ENCODE measurements at places on chromosomes 12 and 14.
A peak's percentile ranks its signal among the peaks of the same experiment; 100 is the strongest.

- DNase-seq: no peak
Measured at GRCh38 chr14:77100961-77101360, 2.9 kb downstream of the CIPC start.

GRCh38 chr14:69260861-69261564, 1.1 kb downstream of the GALNT16 start:
- peak; percentile 12 for DNase-seq

GRCh38 chr12:52669426-52669825, 10.8 kb downstream of the KRT1 start:
- no peak for DNase-seq

DNA sequence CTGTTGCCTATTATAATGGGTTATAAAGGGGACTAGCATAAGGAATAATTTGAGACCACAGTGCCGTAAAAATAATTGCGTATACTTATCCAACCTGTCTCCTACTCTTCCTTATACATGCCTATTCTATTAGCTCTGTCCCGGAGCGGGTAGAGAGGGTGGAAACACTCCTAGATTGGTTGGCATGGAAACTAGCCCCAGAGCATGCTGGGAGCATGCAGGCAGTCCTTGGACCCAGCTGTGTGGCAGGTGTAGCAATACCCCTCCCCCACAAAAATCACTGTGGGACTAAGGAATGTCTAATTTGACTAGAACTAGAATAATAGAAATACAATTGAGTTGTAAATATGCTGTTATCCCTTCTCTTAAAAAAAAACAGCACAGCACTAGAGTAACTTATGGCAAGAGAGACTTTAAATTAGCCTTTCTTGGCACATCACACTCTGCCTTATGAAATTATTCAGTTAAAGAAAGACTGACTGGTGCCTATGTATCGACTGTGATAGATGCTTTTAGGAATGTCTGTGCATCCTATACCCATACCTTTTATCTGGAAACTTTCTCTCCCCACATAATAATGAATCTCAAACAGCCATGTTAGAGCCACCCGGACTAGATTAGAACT, 244.0 kb upstream of the DAAM1 start:
- no peak for DNase-seq

- DNase-seq: no peak
Measured at GRCh38 chr14:103960457-103961055, 18.2 kb upstream of the RD3L start.

DNA sequence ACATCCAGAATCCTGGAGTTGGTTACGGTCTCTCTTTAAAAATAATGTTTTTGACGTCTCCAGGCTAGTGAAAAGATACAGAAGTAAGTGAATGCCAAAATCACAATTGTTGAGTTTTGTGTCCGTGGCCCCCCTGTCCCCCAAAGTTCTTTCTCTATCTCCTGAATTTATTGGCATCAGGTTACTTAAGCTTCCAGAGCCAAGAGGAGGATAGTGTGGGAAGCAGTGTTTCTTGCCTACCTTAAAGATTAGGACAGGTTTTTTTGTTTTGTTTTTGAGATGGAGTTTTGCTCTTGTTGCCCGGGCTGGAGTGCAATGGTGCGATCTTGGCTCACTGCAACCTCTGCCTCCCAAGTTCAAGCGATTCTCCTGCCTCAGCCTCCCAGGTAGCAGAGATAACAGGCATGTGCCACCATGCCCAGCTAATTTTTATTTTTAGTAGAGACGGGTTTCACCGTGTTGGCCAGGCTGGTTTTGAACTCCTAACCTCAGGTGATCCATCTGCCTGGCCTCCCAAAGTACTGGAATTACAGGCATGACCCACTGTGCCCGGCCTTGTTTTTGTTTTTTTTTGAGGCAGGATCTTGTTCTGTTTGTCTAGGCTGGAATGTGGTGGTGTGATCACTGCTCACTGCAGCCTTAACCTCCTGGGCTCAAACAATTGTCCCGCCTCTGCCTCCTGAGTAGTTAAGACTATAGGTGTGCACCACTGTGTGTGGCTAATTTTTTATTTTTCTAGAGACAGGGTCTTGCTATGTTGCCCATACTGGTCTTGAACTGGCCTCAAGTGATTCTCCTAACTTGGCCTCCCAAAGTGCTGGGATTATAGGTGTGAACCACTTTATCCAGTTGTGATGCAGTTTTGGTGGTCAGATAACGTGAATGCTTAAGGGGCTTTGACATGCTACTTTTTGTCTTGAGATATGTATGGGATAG, 5.4 kb downstream of the SRSF5 start:
- DNase-seq: no peak

GRCh38 chr12:9699269-9699897, 29.9 kb downstream of the CLEC2D start:
- no peak for DNase-seq

DNA sequence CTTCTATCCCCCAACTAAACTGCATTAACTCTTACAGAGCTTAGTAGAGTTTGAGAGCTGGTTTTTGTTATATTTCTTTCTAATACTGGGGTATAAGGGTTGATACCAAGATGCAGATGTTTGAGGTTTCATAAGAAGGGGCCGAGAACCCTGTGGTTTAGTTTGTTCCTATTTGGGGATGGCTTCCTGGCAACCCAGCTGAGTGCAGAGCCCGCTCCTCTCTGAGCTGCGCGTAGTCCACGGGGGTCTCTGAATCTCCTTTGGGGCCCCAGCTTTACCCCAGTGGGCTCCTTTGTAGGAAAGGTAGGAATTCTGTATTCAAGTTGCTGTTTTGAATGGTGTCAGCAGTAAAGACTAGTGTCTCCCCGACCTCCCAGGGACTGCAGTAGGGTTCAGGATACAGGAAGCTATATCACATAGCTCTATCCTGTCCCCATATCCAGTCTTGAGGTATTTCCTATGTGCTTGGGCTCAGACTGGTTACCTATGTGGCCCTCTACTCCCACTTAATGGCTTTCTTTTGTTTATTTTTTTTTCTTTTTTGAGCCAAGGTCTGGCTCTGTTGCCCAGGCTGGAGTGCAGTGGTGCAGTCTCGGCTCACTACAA, 25.4 kb downstream of the PLXNC1 start:
- no peak for DNase-seq

DNA sequence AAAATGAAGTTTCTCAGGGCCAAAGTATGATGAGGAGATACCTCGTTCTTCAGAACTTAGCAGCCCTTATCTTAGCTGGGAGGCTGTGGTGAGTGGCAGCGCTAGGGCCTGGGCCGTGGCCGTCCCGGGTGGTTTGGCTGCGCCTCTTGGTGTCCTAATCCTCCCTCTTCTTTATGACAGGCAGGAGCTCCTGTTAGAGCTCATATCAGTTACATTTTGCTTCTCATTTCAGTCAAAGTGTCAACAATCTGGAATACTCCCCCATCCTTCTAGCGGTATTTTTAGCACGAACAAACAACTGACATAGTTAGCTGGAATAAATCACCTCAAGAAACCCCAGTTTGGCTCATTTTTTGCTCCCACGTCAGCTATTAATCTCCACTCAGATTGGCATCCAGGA, 188.8 kb downstream of the TTC7B start:
- DNase-seq: no peak

DNA sequence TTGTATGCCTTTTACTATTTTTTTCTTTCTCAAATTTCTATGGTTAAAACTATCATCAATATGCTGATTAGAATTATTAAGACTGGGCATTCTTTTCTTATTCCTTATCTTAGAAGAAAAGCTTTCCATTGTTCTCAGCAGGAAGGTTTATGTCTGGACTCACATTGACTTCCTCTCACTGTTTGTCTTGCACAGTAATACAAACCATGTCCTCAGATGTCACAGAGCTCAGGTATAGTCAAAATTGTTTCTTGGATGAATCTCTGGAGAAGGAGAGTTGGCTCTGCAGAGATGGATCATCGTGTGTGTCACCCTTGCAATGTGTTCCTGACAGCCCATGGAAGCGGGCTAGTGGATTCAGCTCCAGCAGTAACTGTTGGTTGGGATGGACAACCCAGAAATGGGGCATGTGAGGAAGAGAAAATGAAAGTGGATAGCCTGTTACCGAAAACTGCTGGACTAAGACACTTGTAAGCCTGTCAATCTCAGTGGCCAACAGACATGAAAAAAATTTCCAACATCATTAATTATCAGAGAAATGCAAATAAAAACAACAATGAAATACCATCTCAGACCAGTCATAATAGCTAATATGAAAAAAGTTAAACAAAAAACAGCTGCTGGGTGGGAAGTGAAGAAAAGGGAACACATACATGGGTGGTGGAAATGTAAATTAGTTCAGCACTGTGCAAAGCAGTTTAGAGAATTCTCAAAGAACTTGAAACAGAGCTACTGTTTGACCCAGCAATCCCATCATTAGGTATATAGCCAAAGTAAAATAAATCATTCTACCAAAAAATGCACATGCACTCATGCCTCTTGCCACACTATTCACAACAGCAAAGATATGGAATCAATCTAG, 967.8 kb downstream of the TMEM121 start:
- no peak for DNase-seq

DNA sequence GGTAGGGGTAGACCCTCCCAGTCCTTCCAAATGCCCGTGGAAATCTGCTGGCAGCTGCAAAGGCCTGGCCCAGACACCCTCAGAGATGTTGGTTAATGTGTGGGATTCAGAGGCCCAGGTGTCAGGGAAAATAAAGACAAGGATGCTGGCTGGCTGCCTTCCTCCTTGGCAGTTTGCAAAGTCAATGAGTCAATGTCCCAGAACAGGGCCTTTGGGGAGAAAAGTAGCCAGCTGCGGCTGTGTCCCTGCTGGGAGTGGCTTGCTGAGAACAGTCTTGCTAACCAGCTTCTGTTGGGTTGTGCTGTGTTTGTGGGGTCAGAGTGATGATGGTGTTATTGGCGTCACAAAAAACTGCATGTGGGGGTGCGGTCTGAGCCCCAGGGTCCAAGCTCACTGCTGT, 29.2 kb downstream of the GLRX5 start:
- no peak for DNase-seq

DNA sequence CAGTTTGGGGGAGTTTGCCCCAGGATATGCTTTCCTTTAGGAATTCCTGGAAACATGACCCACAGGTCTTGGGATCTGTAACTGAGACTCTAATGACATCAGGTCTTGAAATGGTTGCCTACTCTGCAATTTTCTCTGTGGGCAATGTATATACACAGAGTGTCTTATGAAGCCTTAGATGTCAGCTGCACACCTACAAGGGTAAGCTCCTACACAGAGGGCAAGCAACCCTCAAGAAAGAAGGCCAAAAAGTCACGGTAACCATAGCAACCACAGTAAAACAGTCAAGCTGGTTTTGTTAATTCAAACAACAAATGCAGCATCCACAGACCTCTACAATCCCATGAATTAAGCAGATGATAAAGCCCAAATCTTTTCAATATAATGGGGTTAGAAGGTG, 293.0 kb downstream of the SSPN start:
- no peak for DNase-seq

DNA sequence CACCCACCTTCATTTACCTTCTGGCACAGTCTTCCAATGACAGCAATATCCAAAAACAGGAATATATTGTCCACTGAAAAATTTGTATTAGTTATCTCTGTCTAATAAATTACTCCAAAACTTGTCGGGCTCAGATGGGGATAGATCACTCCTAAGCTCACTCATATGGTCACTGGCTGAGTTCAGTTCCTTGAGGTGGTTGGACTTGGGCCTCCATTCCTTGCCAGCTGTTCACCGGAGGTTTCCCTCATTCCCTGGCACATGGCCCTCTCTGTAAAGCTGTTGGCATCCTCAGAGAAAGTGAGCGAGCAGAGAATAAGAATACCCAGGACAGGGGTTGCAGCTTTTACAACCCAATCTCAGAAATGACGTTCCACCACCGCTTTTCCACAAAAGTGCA, 81.5 kb downstream of the TMTC1 start:
- DNase-seq: no peak

DNA sequence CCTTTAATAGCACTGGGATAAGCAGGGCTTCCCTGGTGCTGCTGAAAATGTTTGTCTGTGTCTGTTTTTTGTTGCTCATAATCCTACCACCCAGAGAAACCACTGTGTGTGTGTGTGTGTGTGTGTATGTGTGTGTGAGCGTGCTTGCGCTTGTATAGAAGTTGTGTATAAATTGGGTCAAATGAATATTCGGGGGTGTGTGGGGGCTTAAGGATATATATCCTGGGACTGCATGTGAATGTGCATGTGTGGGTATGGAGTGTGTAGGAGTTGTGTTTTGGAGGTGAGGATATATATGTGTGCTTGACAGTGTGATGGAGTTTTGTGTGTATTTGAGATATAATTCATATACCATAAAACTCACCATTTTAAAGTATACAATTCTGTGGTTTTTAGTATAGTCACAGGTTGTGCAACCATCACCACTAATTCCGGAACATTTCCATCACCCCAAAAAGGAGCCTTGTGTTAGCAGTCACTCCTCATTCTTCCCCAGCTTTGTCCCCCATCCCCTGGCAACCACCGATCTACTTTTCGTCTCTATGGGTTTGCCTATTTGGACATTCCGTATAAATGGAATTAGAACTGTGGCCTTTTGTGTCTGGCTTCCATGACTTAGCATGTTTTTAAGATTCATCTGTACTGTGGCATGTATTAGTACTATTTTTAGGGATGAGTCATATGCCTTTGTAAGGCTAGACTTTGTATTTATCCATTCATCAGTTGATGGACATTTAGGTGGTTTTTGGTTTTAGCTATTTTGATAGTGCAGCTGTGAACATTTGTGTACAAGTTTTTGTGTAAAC, 25.6 kb downstream of the TCTN1 start:
- DNase-seq: no peak

- no peak for DNase-seq
Measured at GRCh38 chr12:63921157-63921556, 76.7 kb downstream of the SRGAP1 start.

GRCh38 chr14:31346097-31346496, 74.3 kb downstream of the HEATR5A start:
- no peak for DNase-seq

GRCh38 chr14:76780875-76781647, 19.8 kb downstream of the VASH1 start:
- DNase-seq: no peak
